ENCODE measurements at places on chromosomes 2 and 18.
A peak's percentile ranks its signal among the peaks of the same experiment; 100 is the strongest.

GRCh38 chr18:23838801-23839366 is 149.6 kb downstream of the LAMA3 start:
- DNase-seq: no peak

- no peak for DNase-seq
These were observed 72.1 kb downstream of the BCL2 start for GRCh38 chr18:63247506-63247905.

DNA sequence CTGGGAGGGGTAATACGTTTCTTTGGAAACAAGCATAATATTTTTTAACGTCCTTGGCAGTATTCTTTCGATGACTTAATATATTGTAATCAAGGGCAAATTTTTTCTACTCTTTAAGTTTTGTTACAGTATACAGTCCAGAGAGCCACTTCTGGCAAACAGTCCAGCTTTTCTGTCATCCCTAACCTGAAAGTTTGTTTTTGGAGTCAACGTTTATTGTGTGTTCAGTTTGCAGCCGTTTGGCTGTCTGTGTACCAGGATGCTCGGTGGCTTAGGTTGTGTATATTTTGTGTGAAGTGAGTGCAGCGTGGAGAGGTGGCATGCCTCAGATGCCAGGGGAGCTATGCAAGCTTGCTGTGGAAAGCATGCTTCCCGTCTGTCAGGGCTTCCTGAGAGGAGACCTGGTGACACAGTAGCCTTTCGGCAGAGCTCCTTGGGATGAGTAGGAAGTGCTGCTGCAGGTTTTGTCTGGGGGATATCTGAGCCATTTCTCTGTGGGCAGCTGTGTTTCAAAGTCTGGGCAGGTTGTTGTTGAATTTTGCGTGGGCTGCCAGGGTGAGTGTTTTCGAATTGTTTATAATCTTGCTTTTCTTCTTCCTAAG is 14.7 kb downstream of the MAP3K20 start:
- DNase-seq: no peak

DNA sequence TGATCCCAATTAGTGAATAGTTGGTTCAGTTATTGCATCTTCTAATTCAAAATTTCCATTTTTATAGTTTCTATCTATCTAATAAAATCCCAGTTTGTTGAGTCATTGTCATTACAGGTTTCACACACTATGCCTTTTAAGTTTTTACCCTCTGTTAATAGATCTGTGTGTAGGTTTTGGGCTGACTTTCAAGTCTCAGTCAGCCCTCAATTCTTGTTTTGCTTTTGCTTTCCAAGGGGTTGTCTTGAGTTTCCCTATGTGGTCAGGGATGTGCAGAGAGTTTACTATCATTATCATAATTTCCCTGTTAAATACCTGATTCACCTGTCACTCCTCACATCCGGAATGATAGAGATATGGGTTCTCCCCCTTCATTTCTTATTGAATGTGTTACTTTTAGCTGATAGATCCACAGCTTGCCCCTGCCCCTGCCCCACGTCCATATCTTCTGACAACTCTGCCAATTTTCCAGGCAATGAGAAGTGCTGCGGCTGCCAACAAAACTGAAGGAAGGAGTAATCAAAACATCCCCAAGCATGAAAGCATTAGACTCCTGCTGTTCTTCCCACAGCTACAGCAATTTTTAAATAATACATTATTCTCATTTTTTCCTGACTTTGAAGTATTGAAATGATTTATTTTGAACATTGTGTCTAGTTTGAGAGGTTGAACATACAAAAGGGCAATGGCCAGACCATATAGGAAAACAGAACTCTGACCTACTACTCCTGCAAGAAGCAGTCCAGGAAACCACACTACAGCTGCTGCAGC is 1064.8 kb downstream of the SUCLG1 start:
- DNase-seq: no peak

GRCh38 chr2:102736110-102736409 is 25.8 kb upstream of the TMEM182 start:
- no peak for DNase-seq

GRCh38 chr2:109102588-109103233 is 26.3 kb upstream of the SH3RF3 start:
- DNase-seq: no peak

DNA sequence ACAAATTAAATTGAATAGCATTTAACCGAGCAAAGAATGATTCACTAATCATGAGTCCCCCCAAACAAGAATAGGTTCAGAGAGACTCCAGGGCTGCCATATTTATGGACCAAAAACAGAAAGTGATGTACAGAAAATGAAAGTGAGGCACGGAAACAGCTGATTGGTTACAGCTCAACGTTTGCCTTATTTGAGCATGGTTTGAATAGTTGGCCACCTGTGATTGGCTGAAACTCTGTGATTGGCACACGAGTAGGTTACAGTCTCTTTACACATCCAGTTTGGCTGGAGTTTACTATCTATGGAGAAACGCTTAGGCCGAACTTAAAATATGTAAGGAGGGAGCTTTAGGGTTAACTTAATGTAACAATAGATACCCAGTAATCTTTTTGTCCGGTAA is 27.0 kb upstream of the DPYSL5 start:
- no peak for DNase-seq

GRCh38 chr2:182115258-182115657 is 129.6 kb downstream of the PPP1R1C start:
- DNase-seq: no peak

DNA sequence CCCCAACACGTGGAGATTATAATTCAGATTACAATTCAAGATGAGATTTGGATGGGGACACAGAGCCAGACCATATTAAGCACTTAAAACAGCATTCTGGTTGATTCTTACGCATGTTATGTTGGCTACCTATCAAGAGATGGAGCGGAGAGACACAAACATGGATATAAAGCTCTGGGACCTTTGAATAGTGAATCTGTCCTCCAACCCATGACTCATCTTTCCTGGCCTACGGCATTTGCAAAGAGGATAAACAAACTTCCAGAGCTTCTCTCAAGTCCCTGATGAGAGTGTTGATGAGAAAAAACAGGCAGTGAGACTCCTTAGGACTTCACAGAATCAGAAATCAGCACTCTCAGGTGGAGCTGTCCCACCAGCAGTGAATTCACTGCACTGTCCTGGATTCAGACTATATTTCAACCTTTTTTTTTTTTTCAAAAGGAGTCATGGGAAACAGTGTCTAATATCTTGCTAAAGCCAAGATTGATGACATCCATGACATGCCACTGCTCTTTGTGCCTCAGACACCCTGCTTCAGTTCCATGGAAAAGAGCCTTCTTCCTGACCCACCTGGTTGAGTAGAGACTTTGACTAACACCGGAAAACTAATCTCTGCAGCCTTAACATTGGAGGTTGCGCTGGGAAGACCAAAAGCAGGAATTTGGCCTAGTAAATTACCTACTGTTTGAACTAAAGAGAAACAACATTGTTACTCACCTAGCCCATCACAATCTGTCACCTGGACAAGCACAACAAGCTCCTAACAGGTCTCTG is 62.1 kb upstream of the NPAS2 start:
- peak; percentile 56 for DNase-seq

All from fibroblast of skin of left biceps (primary cell).